D721Med (cell line): ENCODE measurements at places on chromosomes 16 and 17.

- no peak for DNase-seq
Measured at GRCh38 chr16:17328932-17329331, 141.8 kb downstream of the XYLT1 start.

GRCh38 chr17:51263006-51263405, 2.7 kb downstream of the UTP18 start:
- DNase-seq = no peak

GRCh38 chr16:64864232-64864809, 257.5 kb downstream of the CDH11 start:
- no peak for DNase-seq

GRCh38 chr17:58998871-58999270, 107.8 kb downstream of the TRIM37 start:
- DNase-seq = no peak

- DNase-seq = no peak
Measured at GRCh38 chr17:77833769-77834168, 124.7 kb upstream of the TNRC6C start.
